ENCODE measurements at places on chromosomes 1 and 21.

DNA sequence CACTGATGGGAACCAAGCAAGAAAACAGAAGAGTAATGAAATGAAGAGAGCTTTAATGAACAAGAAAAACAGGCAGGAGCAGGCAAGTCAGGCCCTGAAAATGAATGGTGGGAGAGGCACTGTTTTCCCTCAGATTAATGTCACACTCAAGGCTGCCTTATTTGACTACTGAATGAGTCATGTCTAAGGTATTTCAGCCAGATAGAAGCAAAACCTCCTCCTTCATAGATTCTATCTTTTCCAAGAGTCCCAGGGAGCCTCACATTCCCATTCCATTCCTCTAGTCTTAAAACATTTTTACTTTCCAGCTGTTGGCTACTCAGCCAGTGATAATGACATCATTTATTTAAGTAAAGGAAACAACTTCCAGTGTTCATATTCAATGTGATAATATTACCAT, 228.4 kb upstream of the NRIP1 start:
- no peak for DNase-seq

GRCh38 chr1:173870252-173871075, 2.3 kb downstream of the ZBTB37 start:
- DNase-seq: no peak

GRCh38 chr1:27152829-27153548, 1.9 kb downstream of the SLC9A1 start:
- no peak for DNase-seq

DNA sequence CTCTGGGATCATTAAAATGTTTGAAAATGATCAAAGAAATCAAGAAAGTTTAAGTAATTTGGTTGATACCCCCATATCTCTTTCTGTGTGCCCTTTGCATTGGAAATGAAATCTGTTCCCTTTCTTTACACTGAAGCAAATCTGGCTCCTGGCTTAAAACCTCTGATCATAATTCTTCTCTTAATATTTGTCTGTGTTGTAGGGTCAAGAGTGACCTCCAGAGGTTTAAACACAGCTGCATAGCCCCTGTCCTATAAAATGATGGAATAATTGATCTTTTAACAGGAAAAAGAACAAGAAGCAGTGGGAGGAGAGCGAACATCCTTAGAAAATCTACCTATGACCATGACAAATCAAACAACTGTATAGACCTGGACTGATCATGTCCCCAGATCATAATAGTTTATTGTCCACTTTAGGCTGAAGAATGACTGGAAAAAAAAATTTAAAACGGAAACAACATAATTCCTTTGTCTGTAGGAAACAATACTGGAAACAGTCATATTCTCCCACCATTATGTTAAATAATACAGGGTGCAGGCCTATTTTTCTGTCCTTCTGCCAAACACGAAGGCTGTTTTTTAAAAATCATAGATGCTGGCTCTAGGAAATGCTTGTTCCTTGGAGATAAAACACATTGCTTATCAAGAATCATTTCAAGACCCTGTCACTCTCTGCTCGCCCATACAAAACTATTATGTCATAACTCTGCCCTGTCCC, 184.3 kb downstream of the NEGR1 start:
- DNase-seq: no peak

GRCh38 chr1:8653878-8654277, 163.6 kb downstream of the RERE start:
- no peak for DNase-seq

- no peak for DNase-seq
These were observed 255.6 kb downstream of the GRIK3 start for GRCh38 chr1:36778740-36779139.

GRCh38 chr1:22925111-22925510, 47.6 kb downstream of the LACTBL1 start:
- no peak for DNase-seq

DNA sequence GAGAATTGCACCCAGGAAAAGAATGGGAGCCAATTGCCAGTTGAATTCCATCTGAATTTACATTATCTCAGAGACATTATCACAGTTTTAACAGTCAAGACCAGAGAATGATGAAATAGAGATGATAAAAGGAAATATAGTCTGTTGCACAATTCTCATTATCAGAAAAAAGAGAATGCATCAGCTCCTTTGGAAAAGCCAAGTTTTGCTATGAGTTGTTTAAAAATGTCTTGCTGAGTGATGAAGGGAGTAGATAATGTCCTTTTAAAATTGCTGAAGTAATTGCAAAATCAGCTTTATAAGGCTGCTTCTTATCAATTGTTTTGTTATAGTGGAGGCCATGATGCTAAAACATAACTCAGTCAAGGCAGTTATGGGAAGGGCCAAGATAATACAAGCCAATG, 37.9 kb upstream of the EEIG2 start:
- DNase-seq: no peak

- no peak for DNase-seq
These were observed 537 bp upstream of the KLHL17 start for GRCh38 chr1:959731-960362.

DNA sequence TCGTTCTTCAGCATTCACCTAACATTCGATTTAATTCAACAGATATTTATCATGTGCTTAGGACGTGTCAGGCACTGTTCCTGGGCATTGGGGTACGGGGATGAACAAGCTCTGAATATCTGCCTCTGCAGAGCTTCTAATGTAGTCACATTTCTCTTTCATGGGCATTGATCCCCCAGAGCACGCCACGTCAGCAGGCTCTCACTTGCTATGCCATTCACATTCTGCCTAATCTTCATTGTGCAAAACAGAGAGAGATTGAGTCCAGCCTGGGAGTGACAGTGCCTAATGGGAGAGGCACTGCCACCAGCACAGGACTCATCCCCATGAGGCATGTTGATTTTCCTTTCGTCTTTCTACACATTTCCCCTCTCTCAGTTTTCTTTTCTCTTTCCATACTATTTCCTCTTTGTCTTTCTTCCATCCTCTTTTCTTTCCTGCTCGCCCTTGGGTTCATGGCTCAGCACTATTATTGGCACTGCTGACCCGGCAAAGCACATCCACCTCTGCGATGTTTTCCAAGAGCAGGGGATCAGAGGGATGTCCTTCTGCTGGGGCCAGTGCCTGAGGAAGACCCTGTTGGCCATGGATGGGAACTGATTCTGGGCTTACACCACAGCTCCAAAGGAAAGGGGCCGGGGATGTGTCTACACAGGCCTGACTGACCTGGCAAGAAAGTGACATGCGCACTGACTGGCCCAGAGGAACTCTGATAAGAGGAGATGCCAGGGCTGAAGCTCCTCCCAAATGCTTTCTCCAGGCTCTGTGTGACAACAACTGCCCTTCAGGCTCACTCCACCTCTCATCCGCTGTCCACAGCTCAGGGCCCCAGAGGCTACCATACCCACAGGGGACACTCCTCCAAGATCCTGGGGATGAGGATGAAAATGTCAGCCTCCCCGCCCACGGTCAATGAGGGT, 195.9 kb downstream of the TOMM20 start:
- no peak for DNase-seq

DNA sequence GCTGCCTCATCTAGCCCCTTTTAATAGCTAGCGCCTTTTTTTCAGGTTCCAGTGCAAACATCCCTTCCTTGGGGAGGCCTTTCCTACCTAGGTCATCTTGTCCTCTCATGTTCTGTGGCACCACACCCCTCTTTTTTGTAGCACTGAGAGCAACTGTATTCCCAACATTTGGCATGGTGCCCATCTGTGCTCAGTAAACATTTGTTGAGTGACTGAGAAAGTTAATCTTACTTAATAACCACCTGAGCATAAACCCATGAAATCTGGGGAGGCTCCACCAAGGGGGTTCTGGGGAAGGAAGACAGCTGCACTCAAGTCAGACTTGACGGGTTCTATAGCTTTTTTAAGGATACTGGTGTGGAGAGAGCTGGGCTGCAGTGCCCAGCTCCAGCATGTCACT, 90.0 kb downstream of the NOS1AP start:
- DNase-seq: no peak

GRCh38 chr1:80450711-80451110, 1350.0 kb upstream of the ADGRL2 start:
- DNase-seq: no peak

DNA sequence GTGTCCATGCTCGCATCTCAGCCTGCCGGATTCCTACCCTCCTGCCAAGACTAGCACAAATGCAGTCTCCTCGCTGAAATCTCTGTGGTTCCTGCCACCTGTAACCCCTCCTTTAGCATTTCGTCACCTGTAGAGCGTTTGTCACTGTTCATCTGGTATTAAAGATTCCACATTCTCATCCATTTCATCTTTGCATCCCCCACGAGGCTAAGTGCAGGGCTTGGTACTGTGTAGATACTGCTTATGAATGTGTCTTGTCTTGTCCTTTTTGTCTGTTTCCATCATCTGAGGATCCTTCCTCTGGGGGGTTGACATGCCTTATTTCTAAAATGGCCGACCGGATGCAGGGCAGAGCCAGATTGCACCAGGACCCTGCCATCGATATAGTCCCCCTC, 53.7 kb upstream of the DNAJC6 start:
- no peak for DNase-seq

- DNase-seq: no peak
These were observed 1065.6 kb downstream of the PLA2G4A start for GRCh38 chr1:187894349-187894748.

DNA sequence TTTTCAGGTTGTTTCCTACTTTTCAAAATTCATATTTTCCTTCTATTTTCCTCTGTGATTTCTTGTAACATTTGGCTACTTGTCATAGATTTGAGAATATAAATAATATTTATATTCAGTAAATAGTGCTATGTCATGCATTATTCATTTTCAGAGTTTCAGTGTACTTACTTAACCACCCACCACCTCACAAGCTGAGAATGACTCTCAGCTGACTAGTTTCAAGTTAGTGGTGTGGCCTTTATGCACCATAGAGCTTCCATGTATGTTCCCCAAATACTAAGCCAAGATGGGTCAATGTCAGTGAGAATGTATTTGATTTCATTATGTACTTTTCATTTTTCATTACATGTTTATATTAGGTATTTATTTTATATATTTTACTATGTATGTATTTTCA, 56.9 kb upstream of the RGS1 start:
- no peak for DNase-seq

- DNase-seq: no peak
These were observed 23.9 kb downstream of the ACOT11 start for GRCh38 chr1:54571803-54572541.

- no peak for DNase-seq
These were observed 272.5 kb downstream of the TM2D1 start for GRCh38 chr1:61452176-61453035.

DNA sequence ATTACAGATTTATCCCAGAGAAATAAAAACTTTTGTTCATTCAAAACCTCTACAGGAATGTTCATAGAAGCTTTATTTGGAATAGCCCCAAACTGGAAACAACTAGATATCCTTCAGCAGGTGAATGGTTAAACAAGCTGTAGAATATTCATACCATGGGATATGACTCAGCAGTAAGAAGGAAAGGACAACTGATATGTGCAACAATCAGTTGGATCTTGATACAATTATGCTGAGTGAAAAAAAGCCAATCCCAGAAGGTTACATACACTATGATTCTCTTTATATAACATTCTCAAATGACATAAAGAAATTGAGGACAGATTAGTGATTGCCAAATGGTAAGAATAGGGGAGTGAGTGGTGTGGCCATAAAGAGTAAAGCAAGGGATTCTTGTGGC, 376.7 kb downstream of the S1PR1 start:
- no peak for DNase-seq

- no peak for DNase-seq
These were observed 46.3 kb downstream of the SLC9A1 start for GRCh38 chr1:27108588-27108987.

GRCh38 chr1:216459651-216460207, 36.5 kb upstream of the USH2A start:
- no peak for DNase-seq

DNA sequence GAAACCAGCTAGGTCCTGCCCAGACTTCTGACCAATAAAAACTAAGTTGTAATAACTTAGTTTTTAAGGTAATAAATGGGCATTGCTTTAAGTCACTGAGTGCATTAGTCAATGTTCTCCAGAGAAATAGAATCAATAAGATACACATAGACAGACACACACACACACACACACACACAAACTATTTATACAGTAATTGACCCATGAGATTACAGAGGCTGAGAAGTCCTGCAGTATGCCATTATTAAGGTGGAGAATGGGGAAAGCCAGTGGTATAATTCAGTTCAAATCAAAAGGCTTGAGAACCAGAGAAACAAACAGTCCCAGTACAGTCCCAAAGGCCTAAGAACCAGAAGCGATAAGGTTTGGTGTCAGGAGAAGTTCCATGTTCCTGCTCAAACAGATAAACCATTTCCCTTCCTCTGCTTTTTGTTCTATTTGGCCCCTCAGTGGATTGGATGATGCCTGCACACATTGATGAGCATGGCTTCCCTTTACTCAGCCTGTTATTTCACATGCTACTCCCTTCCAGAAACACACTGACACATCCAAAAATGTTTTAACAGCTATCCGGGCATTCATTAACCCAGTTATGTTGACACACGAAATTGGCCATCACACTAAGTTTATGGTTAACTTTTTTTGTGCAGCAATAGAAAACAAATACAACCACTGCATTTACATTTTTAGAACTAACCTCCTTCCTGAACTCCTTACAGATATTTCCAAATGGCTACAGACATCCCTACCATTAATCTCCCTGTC, 828.2 kb upstream of the NCAM2 start:
- no peak for DNase-seq

GRCh38 chr1:204909109-204909508, 38.4 kb downstream of the NFASC start:
- no peak for DNase-seq

GRCh38 chr1:114588196-114588689, 6.8 kb upstream of the BCAS2 start:
- DNase-seq: no peak

DNA sequence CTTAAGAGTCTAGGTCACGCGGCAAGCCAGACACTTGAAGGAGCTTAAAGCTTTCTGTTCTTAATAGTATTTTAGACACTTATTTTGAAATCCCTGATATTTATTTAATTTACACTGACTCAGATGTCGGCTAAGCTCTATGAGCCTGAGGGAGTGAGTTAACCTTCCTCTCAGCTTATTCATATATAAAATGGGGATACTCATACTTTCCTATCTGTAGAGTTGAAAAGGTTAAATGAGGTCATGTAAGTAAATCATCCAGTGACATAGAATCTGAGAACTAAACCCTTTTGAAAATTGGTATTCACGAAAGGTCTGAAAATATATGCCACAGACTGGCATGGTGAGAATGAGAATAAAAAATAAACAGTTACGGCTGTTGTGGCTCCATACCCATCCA, 1.4 kb upstream of the GPR161 start:
- no peak for DNase-seq

DNA sequence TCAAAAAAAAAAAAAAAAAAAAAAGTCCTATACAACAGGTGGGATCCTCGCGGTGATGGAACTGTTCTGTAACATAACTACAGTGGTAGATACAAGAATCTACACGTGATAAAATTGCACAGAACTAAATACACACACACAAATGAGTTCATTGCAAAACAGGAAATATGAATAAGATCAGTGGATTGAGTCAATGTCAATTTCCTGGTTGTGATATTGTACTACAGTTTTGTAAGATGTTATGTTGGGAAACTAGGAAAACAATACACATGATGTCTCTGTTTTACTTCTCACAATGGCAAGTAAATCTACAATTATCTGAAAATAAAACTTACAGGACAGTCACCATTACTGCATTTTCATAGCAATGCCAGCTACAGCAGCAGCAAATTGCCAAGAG, 59.8 kb downstream of the ITGB3BP start:
- DNase-seq: no peak

GRCh38 chr1:234929369-234929768, 199.3 kb downstream of the TOMM20 start:
- DNase-seq: no peak

GRCh38 chr1:179867493-179868330, 9.9 kb downstream of the TOR1AIP2 start:
- peak; percentile 59 for DNase-seq

- DNase-seq: no peak
These were observed 12.8 kb upstream of the CAMK1G start for GRCh38 chr1:209570743-209571142.

Measured in activated T-cell treated with anti-CD3 and anti-CD28 coated beads, Interleukin-2, amount 50 U/mL, for 1 hour (primary cell).